ENCODE measurements at places on chromosomes 7 and 10.
A peak's percentile ranks its signal among the peaks of the same experiment; 100 is the strongest.

DNA sequence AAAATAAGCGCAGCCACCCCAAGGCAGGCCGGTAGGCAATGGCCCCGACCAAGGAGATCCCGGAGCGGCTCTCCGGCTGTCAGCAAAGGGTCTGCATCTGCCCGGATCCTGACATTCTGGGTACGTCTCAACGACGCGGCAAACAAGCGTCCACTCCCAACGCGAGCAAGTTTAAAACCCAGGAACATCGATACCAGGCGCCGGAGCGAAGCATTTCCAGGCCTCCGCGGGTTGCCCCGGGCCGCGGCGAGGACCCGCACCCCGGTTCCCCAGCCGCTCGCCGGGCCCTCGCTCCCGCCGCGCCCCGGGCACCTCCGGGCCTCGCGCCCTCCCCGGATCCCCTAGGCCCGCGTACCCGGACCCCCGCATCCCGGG, 453 bp downstream of the URGCP start:
- peak; percentile 66 for DNase-seq

- no peak for DNase-seq
Observed at GRCh38 chr7:36165059-36165458, 12.0 kb downstream of the EEPD1 start.

DNA sequence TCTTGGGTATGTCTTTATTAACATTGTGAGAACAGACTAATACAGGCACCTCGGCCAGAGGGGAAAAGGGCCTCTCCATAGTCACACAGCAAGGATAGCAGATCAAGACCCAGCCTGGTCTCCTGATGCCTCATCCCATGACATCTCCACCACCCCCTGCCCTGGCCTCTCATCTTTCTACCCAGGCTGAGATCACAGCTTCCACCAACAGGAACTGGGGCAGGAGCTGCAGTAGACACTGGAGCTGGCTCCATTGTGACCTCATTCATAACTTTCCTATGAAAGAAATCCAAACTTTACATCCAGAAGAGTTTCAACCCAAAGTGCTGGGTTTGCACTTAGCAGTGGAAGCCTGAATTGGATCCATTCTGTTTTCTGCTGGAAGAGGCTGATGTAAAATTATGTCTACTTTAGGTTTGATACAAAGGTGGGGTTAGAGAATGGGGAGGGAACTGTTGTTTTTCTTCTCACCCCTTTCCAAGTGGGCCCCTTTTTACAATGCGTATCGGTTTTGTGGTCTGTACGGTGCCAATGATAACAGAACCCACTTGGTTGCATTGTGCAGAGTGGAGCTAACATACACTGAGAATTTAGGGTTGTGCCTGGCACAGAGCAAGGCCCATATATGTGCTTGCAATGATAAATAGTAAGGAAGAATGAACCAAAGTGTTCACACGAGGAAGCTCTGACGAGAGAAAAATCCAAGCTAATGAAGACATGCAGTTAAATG, 28.6 kb upstream of the INSIG1 start:
- DNase-seq: no peak

- no peak for DNase-seq
Observed at GRCh38 chr7:156194813-156195212, 382.6 kb upstream of the SHH start.

DNA sequence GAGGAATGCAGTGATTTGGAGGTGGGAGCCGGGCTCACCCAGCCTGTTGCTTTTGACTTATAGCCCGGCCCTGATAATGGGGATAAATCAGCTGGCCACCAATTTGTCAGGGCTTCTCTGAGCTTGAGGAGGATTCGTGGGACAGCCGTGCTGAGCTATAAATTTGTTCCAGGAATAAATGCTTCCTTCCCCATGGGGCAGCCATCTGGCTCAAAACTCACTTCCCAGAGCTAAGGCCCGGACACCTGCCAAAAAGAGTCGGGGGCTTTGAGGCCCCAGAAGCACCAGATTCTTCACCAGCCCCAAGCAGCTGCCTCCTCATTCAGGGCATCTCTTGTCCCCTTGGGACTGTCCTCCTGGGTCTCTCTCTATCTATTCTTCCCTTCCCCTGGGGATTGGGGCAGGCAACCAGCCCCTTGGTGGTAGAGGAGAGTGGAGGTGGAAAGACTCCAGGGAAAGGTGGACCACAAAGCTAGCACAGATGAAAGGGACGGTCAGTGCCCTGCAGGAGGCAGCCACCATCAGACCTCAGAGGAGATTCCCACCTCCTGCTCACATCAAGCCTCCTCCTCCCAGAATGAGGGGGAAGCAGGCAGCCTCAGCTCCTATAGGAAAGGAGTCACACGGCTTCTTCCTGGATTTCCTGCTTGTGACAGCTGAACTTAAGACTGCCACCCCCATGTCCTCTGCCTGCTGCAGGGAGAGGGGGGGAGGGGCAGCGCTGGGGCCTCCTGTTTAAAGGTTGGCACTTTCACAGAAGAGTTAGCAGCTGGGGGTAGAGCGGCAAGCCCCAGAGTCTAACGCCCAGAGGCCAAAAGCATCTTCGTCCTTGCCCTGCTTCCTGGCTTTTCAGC, 44.2 kb upstream of the LRRC4 start:
- DNase-seq: no peak
